Eye (tissue), 1 donor: ENCODE measurements at places on chromosomes 16 and 17.

GRCh38 chr17:62159994-62160393 is 94.9 kb upstream of the MED13 start:
- DNase-seq: no peak

DNA sequence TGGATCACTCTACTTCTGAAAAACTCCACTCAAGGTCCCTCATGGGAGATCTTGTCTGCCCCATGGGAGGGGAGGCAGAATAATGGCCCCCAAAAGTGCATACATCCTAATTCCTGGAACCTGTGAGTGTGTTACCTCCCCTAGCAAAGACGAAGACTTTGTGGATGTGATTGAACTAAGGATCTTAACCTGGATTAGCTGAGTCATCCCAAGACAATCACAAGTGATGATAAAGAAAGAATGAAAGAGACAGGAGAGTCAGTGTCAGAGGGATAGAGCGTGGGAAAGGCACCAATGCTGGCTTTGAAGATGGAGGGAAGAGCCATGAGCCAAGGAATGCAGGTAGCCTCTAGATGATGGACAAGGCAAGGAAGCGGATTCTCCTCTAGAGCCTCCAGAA is 374.7 kb upstream of the DYNLRB2 start:
- DNase-seq: no peak

GRCh38 chr16:70702624-70703023 is 16.8 kb upstream of the MTSS2 start:
- DNase-seq: no peak

DNA sequence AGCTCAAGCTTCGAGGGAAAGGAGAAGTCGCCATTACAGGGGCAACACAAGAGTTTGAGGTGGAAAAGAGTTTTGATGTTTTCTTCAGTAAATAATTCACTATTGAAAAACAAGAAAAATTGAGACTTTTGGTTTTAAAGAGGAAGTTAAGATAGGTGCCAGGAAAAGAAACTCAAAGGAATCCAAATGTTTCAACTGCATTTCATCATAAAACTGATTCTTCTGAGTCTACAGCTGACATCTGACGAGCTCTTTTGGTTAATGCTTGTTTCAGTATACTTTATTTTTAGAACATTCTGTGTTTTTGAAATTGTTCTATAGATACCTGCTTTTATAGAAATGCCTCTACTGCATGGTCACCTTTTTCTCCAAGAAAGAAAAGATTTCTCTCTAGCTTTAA is 54.0 kb downstream of the ERN1 start:
- DNase-seq: no peak

DNA sequence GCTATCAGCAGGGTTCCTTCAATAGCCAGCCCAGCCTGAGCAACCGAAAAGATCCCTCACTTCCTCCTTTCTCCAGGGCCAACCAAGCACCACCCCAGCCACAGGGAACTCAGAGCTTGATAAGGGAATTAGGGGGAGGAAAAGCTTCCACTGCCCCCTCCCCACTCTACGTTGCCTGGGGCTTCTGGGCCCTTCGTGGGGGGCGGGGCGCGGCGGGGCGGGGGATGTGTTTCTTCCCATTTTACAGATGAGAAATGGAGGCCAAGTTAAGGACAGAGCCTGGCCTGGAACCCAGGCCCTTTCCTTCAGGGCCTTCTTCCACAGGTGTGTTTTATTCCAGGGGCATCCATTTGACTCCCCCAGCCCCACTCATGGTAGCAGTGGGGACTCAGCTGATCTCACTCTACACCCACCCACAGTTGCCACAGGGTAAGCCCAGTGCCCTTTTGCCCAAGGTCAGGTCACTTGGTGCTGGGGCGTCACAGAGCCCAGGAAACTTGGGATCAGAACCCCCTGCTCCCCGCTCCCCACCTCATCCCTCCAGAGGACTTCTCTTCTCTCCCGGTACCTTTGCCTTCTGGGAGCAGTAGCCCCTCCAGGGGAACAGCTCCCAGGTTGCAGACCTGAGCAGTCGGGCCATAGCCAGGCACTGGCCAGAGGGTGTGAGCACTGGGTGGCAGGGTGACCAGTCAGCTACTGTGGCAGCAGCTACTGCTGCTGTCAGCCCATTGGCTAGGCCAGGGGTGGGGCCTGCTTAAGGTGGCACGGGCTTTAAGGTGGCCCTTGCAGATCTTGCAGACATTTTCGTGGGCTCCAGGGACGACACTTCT is at the start of gene LDHD:
LDHD (minus strand) TSS at position 700 of the 830 bp plus-strand sequence; CDS start at position 640, 60 bp downstream.
- peak; percentile 55 for DNase-seq

DNA sequence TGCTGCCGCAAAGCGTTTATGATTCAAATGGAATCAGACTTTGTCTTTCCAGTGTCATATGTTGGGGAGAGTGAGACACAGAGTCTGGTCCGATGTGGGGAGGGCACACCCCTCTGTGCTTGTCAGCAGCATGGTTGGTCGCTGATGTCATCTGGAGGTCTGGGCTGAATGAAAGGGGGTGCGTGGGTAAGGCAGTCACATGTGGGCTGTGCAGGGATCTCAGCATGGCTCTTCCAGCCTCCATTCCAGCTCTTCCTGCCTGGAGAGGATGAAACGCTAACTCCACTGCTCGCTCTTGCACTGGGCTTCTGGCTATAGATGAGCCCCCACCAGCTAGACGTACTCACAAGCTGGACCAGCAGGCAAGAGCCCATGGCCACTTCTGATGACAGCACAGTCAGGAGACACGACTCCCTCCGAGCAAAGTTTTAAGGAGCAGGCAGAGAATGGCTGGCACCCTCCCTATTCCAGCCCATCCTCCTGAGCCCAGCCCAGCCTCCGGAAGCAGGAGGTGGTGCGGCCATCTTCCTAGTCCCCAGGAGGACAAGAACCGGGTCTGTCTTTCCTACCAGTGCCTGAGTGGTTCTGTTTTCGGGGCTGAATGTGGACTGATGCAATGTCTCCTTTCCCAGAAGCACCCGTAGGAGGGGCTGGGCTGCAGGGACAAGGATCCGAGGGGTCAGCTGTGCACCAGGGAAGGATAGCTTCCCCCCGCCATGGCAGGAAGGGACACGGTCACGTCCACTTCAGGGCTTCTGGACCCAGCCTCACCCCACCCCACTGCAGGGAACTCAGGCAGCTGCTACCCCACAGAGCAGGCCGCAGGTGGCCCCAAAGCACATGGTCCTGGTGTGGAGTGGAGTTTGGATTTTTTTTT is 41.5 kb upstream of the CBFA2T3 start:
- DNase-seq: no peak

- DNase-seq: no peak
Measured at GRCh38 chr16:4515611-4516233, 22.9 kb downstream of the CDIP1 start.

DNA sequence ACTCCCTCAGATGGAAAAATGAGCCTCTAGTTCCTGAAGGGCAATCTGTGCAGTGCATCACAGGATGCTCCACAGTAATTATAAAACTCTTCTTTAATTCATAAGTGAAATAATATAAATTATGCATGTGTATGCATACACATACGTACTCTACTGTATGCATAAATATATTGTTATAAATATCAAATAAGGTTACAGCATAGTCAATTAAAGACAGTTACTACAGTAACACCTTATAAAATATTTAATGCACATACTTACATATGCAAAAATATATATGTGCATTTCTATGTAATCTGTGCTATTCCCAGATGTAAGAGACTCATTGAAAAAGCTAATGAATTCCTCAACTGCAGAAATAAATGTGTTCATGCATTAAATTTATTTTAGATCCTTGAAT is 1515.1 kb downstream of the CDH11 start:
- DNase-seq: no peak

DNA sequence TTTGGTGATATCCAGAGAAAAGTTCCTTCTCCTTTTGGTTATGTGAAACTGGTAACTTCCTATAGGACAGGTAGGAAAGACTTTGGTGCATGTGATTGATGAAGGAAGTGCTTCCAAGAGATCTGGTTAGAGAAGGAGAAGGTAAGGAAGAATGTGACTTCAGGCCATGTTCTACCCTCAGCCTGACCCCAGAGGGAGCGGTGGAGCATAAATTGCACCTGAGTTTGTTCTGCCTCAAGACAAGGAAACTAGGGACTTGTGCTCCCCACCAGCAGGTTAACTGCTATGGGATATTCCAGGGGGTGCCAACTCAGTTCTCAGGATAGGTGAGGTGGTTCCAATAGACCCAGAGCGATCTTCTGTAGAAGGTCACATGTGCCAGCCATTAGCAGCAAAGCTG is 299.3 kb upstream of the XYLT1 start:
- no peak for DNase-seq

- DNase-seq: no peak
Measured at GRCh38 chr16:59733321-59733720, 999.2 kb upstream of the GOT2 start.

DNA sequence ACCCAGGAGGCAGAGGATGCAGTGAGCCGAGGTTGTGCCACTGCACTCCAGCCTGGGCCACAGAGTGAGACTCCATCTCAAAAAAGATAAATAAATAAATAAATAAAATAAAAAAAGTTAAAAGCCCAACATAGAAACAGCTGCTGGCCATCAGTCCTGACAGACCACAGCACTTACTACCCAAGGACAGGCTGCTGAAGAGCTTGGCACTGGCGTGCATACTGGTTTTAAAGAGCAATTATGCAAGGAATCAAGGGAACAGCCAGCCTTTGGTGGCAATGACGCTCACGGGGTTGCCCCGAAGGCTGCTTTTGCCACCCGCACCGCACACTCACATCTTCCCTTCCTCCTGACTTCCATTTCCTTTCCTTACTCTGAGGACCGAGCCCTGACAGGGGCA is 4.2 kb downstream of the PLD6 start:
- no peak for DNase-seq
